ENCODE measurements at places on chromosomes 5 and 9.

- peak; percentile 43 for DNase-seq
These were observed 448 bp downstream of the RELL2 start for GRCh38 chr5:141637123-141637766.

DNA sequence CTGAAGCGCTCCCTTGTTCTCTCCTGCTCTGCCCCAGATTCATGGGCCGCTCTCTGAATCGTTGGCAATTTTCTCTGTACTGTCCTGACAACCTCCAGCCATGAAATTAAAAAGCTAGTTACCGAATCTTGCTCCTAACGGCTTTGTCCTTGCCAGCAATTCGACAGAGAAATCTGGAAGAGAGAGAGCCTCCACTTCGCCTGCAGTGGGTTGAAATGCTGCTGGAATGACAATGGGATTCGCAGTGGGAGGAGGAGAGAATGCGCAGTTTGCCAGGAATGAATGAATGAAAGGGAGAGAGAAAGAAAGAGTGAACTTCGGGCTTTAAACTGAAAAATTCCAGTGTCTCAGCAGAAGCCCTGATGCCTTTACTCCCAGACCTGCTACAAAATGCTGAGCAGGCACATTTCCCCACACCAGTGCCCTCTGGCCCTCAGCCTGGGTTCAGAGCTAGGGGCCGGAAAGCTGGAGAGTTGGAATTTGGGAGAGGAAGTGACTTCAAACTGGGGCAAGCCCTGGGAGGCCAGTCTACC lies 11.5 kb upstream of the BOD1 start:
- no peak for DNase-seq

- DNase-seq, result no peak
These were observed 83.7 kb downstream of the PDE8B start for GRCh38 chr5:77294185-77294584.

DNA sequence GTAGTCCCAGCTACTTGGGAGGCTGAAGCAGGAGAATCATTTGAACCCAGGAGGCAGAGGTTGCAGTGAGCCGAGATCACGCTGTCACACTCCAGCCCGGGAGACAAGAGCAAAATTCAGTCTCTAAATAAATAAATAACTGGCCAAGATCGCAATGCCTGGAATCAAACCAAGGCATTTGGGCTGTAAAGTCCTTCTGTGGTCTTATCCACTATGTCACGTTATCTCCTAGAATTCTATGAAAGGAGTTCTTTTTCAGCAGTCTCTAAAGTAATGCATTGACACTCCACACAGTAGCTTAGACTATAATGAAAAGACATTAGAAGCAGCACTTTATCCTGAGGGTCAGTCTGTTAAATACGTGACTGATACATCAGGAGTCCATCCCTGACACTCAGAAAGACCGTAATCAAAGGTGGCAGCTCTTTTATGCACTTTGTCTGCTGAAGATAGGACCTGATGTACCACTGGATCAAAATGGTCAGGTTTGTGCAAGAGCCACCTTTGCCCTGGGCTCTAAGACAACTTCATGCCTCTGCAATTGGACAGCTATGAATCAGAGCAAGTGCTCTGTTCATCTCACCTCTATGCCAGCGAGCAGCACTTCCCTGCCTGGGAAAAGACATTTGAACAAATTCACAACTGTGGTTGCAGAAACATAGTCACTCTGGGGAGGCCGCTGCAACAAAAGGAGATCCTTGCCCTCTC lies 31.7 kb upstream of the GNA14 start:
- no peak for DNase-seq

DNA sequence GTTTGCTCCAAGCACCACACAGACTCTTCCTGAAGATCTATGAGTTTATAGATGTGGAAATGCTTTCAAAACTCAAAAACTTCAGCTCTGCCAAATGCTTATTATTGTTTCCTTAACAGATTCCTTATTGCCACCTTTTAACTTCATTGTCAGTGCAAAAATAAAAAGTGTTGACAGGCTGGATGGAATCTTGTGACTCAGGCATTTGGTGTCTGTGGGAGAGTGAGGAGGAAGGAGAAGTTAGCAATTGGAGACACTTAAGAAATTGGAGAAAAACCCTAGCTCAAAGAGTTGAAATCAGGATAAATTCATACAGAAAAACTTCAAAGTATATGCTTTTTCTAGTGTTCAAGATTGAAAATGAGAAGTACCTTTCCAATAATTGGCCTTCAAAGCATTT lies 140.6 kb upstream of the PUM3 start:
- DNase-seq, result no peak

- no peak for DNase-seq
These were observed 43.0 kb downstream of the PRRC2B start for GRCh38 chr9:131436865-131437271.

DNA sequence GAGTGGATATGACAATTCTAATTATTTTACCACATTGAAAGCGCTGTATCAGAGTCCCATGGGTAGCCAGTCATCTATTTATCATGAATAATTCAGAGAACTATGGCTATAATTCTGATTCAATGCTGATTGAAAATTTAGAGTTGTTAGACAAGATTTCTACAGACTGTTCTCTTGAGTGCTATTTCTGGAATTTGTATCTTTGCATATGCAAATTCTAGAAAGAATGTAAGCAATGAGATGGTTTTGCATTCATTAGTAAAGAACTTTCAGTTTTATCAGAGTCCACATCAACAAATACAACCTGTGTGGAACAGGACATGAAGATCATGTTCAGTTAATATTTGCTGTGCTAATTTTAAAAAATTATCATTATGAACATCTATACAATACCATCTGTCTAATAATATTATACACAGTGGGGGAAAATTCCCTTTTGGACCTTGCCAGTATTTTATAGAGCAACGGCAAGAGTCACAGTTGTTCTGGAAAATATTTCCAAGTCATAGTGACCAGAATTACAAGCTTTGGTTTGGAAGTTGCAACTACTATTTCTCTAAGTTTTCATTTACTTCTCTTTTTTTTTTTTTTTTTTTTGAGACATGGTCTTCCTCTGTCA lies 372.7 kb upstream of the PTGER4 start:
- DNase-seq, result no peak

GRCh38 chr9:15068261-15068660 lies 158.0 kb upstream of the FREM1 start:
- DNase-seq, result no peak

DNA sequence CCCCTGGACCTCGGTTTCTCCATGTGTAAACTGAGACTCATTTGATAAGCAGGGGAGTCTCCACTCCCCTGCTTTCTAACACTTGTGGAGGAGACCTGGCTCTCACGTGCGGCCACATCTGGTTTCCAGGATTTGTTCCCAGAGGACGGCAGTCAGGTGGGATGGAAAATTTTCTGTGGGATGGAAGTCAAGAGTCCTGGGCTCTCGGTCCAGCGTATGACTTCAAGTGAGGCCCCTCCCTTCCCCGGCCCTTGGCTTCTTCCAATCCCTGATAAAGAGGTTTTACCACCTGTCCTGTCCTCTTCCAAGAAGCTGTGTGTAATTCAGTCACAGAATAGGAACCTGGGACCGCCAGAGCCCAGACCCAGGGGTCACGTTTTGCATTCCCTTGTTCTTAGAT lies 35.0 kb downstream of the TMOD1 start:
- no peak for DNase-seq

DNA sequence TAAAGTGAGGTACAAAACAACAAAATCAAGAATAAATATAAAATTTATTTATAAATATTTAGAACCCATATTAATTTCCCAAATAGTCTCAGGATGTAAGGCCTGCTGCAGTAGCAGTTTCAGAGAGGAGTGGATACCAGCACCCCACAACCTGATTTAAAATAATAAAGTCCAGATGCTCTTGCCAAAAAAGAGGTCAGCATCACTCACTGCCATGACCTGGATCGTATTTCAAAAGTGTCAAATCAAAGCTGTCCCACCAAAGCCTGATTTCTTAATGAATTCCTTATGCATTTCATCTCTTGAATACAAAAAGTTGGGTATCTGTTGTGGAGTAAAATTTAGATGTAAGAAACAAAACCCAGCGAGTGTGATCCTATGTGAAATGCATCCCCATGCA lies 58.0 kb upstream of the ROR2 start:
- DNase-seq, result no peak

GRCh38 chr5:132459983-132460838 lies 30.4 kb downstream of the IRF1 start:
- DNase-seq, result no peak

- no peak for DNase-seq
These were observed 72.0 kb downstream of the ANKRD33B start for GRCh38 chr5:10635867-10636350.

GRCh38 chr5:95283022-95283615 lies 1.8 kb downstream of the MCTP1 start:
- DNase-seq, result no peak

- DNase-seq, result no peak
These were observed 16.1 kb upstream of the SPATA31D4 start for GRCh38 chr9:81912135-81912534.

DNA sequence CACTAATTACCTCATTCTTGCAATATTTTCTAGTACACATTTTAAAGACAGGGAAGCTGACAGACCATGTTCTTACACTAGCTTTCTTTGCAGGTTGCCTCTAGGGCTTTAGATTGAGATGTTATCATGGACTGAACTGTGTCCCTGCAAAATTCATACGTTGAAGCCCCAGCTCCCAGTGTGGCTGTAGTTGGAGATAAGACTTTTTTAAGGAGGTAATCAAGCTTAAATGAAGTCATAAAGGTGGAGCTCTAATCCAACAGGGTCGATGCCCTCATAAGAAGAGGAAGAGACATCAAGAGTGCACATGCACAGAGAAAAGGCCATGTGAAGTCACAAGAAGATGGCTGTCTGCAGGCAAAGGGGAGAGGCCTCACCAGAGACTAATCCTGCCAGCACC lies 471.2 kb upstream of the ACTBL2 start:
- DNase-seq, result no peak

DNA sequence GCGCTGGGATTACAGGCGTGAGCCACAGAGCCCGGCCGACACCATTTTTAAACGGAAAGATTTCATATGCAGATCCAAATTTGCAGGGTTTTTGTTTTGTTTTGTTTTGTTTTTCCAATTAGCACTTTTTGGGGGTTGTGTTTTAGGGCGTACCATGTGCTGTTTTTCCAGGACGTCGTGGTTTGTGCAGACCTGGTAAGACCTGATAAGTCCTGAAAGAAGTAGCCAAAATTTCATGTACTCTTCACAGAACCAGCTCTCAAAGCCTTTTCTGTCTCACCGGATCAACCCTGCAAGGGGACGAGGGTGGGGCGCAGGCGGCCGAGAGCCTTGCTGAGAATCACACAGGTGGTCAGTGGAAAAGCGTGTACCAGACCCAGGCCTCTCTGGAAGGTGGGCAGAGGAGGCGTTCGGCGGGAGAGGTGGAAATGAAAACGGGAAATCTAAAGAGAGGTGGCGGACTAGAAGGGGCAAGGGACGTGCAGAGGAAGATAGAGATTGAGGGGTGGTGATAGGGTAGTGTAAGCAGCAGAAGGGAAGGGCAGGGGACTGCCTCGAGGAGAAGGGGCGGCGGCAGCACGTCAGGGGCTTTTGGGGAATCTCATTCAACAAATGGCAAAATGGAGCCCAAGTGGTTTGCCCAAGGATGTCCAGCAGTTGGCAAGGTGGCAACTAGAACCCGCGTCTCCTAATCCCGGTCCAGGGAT lies 1.1 kb upstream of the FAF2 start:
- no peak for DNase-seq

- DNase-seq, result no peak
These were observed 32.2 kb downstream of the ZNF131 start for GRCh38 chr5:43152946-43153345.

DNA sequence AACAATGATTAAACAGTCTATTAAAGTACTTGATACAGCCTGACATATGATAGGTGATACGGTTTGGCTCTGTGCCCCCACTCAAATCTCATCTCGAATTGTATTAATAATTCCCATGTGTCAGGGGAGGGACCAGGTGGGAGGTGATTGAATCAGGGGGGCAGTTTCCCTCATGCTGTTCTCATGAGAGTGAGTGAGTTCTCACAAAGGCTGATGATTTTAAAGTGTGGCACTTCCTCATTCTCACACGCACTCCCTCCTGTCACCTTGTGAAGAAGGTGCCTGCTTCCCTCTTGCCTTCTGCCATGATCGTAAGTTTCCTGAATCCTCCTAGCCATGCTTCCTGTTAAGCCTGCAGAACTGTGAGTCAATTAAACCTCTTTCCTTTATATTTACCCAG lies 40.1 kb upstream of the TARS1 start:
- DNase-seq, result no peak

DNA sequence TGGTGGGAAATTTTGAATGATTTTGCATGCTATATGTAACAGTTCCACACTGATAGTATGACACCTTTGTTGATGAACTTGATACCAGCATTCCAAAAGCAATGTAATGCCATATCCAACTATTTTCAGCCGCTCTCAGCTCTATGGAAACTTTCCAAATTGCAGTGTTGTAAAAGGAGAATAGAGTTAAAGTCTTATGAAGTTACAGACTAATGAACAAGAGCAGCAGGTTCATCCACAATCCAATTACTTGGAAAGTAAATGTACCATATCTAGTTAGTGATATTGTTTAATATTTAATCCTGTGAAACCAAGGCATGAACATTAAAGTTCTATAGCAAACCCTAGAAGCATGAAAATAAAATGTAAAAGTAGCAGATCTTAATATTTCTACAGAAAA lies 418.2 kb downstream of the TUSC1 start:
- DNase-seq, result no peak

- DNase-seq, result no peak
These were observed 257.3 kb downstream of the MLLT3 start for GRCh38 chr9:20364959-20365358.

DNA sequence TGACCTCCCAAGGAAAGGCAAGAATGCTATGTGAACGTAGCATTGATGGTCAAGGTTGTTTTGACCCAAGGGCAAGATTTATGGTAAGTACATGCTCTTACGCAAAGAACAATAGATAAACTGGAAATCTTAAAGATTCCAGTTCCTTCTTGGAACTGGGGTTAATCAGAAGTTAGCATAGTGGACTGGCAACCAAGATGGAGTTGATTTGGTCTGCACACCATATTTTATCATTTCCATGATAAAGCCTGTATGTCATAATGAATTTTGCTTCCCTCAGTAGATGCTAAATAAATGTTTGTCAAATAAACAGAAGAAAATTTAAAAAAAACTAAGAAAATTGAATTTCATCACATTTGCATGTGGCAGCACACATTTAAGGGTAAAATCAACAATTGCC lies 242.4 kb upstream of the MEF2C start:
- DNase-seq, result no peak

GRCh38 chr9:4443439-4443838 lies 46.8 kb upstream of the SLC1A1 start:
- DNase-seq, result no peak

- DNase-seq, result no peak
These were observed 16.8 kb upstream of the POMT1 start for GRCh38 chr9:131485728-131486422.

DNA sequence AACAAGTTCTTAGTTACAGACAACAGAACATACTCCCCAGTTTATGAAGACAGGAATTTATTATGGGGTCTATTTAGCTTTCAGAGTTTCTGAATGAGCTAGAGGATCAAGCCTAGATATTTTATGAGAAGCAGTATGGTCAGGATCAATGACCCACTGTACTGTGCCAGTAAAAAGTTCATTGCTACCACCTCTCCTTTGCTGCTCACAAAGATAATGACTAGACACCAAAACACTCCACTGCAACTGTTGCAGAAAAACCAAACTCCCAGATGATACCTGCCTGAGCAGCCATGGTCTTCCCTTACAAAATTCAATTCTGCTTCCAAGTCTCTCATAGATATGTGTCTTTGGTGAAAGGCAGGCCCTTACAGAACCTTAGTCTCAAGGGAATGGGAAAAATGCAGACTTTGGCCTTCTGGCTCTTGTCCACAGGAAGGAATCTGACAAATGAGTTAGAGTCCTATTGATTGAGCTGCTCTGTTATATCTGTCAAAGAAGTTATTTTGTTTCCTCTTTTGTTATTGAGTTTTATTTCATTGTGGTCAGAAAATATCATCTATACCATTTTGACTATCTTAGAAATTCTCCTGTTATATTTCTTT lies 74.7 kb upstream of the RASGRF2 start:
- no peak for DNase-seq
